Stomach (tissue), 19 donors: ENCODE measurements at places on chromosomes 7 and 10. TPM values are rescaled to one million over a fixed set of nuclear protein-coding genes. Genes with fewer than 3 reads are reported as not detected.

FAM180A gene
- polyA plus RNA-seq, result 0.08 TPM

HACD1 gene
- 14.1 TPM for polyA plus RNA-seq

CAV1 gene
- 73.2 TPM for polyA plus RNA-seq

MACROH2A2 gene
- 7.7 TPM for polyA plus RNA-seq

PRSS37 gene
- polyA plus RNA-seq, result not detected

UCMA gene
- polyA plus RNA-seq, result not detected

RBM20 gene
- 2.3 TPM for polyA plus RNA-seq

KLLN gene
- polyA plus RNA-seq, result 0.37 TPM

IFIT1B gene
- not detected for polyA plus RNA-seq

SLC26A3 gene
- polyA plus RNA-seq, result not detected

SSC4D gene
- not detected for polyA plus RNA-seq

PKD2L1 gene
- polyA plus RNA-seq, result 0.23 TPM

FGFR2 gene
- 3.9 TPM for polyA plus RNA-seq
